ENCODE measurements at places on chromosomes 1 and 21.

DNA sequence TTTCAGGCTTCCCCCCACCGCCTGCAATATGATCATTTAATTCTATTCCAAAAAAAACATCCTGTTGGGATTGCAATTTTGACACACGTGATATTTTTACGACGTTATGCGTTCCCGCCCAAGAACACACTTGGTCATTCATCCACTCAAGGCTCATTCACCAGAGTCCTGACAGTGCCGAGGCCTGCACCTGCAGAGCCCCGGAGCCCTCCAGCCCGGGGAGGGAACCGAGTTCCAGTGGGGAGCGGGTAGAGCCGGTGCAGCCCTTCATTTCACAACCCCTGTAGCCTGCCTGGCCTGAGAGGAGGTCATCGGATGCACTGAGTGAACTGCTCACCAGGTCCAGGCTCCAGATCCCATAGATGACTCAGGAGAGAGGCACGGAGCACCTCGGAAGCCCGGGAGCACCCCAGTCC is 156.0 kb upstream of the BACE2 start:
- no peak for DNase-seq

DNA sequence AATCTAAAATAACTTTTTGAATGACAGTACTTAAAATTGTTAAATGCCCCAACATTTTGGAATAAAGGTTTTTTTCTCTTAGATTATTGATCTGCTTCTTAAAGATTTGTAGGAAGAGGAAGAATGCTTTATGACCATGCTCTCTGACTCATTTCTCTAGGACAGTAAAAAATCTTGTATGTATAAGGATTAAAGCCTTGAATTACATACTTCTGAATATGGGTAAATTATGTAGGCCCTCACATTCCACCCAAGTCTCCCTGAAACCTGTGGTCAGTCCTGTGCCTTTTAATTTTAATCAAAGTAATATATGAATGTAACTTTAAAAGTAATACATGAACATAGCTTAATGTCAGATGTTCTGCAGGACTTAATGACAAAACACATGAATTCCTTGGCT is 50.5 kb downstream of the ABCD3 start:
- DNase-seq: no peak

GRCh38 chr1:60894741-60895140 is 187.6 kb upstream of the NFIA start:
- no peak for DNase-seq

DNA sequence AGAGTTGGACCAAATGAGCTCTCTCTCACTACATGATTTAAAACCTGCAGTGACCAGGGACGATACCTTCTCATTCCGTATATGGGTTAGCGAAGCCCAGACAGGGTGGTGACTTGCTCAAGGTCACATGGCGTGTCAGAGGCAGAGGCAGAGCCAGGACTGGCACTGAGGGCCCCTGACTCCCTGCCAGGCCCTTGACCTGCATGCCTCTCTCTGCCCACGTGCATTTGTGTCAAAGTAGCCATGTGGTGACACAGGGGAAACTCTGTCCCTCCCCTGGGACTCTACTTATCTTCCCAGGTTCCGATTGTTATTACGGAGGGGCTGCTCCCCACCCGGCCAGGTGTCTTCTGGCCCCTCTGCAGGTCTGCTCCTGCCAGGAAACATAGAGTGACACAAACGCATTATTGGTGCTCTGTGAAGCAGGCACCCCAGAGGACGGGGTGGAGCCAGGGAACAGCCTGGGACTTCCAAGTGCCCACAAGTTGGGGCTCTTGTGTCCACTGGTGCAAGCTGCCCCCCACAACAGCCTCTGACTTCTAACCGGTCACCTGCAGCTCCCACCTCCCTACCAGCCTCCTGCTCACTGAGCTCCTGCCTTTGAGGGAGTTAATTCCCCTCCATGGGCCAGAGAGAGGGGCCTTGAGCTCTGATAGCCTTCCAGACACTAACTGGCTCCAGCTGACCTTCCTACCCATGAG is 7.3 kb upstream of the TINAGL1 start:
- no peak for DNase-seq

DNA sequence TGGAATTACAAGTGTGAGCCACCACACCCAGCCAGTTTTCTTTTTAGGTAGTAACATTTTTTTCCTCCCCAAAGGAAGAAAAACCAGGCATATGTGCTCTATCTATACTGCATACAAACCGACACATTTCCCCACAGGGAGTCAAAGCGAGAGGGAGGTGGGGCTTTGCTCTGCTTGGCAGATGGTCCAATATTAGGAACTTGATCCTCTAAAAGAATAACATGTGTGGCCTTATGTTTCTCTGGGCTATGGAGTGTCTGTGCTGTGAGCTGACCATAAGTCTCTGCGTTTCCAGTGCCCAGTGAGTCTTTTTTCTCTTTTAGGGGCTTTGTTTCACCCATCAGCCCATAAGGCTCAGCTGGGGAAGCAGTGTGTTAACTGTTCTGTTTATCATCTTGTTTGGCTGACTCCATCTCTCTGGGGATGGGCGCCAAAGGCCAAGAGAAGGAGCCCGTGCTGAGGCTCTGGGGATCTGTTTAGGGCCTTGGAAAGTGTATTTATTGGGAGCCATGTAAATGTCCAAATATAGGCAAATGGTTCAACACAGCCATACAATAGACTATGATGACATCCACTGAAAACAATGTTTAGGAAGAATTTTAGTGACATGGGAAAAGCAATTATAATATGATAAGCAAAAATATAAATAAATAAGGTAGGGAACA is 20.2 kb downstream of the LMOD1 start:
- DNase-seq: no peak

GRCh38 chr1:91798740-91799139 is 87.2 kb downstream of the TGFBR3 start:
- DNase-seq: no peak

DNA sequence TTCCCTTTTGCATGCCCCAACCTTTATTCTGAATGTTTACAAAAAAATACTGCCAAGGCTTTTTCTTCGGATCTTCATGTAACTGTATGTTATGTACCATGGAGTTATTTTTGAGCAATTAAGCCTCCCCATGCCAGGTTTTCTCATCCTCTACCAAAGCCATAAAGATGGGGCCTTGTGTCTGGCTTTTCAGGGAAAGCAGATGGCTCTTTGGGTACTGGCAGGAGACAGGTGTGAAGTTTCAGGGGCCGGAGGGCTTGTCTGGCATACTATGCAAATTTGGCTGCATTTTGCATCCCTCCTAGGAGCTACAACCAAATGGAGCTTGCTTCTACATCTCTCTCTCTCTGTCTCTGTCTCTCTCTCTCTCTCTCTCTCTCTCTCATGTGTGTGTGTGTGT is 28.1 kb upstream of the PLXNA2 start:
- DNase-seq: no peak

- DNase-seq: no peak
Observed at GRCh38 chr1:24136956-24137539, 5.9 kb downstream of the IL22RA1 start.

- DNase-seq: no peak
Observed at GRCh38 chr21:20010691-20011200, 987.5 kb upstream of the NCAM2 start.

DNA sequence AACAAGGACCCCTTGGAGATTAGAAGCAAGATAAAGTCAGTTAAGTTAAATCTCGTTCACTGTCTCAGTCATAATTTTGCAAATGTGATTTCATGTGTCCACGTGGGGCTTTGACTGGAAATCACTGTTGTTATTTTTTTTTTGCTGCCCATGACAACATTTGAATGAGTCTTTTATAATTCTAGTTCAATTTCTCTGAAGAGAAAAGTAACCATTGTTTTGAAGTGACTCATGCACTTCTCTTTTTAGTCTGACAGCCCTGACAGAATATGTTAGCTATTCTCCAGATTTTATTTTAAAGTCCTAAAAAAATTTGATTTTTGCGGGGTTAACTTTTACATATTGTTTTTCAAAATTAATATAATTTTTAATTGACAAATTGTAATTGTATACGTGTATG is 30.7 kb upstream of the NLRP3 start:
- peak; percentile 89 for DNase-seq

GRCh38 chr1:236659792-236660587 is 26.3 kb upstream of the ACTN2 start:
- DNase-seq: peak; percentile 2

GRCh38 chr1:182611787-182612186 is 7.6 kb upstream of the RGS16 start:
- no peak for DNase-seq

- peak; percentile 95 for DNase-seq
Observed at GRCh38 chr1:178542554-178543289, 29.8 kb downstream of the TEX35 start.

DNA sequence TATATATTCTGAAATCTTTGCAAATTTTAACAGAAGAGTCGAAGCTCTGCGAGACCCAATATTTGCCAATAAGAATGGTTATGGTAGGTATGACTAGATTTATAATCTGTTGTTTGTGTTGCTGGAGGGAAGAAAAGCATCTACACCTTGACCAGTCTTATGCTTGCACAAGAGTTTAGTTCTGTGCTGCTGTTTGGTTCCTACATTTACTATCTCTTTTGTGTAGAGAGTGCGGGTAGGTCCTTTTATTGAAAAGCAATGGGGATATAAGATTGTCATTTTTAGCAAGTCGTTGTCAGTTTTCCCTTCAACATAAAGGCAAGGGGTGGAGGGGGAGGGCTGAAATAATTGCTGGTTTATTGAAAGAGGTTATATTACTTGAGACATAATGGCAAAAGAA is 396 bp downstream of the ELAVL4 start:
- DNase-seq: no peak

- no peak for DNase-seq
Observed at GRCh38 chr21:46425571-46425970, 33.1 kb upstream of the DIP2A start.

- no peak for DNase-seq
Observed at GRCh38 chr1:3700631-3701030, 48.3 kb downstream of the TP73 start.

DNA sequence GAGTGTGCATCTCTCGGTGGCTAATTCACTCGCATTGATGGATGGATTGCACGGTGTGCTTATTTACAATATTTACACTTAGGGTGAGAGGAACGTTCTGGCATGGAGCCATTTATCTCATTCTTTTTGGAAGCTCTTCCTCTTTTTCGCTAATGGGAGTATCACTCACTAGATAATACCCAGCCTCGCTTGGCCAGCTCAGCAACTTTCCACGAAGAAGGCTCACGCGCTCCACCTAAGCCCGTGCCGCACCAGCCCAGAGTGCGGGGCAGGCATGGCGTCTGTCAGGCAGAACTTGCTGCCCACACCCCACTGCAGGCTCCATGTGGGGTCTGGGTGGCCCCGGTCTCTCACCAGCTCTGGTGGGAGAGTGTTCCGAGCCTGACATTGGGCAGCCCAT is 484.9 kb downstream of the NPHP4 start:
- DNase-seq: no peak

DNA sequence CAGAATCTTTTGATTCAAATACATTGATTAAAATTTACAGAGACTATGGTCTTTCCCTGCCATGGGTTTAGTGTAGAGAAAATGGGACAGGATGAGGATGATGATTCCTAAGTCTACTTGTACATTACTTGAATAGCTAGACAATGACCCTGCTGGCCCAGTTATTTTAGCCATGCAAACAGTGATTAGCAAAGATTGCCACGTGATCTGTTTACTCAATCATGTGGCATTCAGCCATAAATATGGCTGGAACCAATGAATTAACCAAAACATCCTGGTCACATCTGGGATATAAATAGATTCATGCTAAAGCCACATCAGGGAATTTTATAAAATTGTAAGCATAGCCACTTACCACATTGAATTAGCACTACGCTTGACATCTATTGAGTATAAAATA is 167.3 kb downstream of the PBX1 start:
- DNase-seq: no peak

DNA sequence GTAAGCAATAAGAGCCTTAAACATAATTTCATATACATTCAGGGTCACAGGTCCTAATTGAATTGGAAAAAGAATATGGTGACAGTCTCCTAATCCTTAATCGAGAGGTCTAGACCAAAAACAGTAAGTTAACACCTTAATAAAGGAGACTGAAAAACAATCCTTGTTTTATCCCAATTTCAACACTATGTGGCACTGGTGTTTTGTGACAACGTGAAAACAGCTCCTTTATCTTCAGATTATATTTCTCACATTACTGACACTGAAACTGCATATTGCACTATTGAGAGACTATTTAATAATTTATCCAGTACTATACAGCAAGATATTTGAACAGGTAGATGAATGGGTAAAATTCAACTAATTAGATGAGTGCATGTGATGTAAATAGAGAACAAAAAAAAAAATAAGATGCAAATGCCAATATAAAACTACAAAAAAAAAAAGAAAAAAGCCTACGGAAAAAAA is 34.1 kb downstream of the TP53BP2 start:
- peak; percentile 50 for DNase-seq

GRCh38 chr1:205179842-205180241 is 31.7 kb downstream of the DSTYK start:
- DNase-seq: no peak

DNA sequence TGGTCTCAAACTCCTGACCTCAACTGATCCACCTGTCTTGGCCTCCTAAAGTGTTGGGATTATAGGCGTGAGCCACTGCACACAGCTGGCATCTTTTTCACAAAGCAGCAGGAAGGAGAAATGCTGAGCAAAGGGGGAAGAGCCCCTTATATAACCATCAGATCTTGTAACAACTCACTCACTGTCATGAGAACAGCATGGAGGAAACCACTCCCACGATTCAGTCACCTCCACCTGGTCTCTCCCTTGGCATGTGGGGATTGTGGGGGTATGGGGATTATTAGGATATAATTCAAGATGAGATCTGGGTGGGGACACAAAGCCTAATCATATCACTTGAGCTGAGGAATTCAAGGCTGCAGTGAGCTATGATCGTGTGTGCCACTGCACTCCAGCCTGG is 3.0 kb upstream of the MFSD2A start:
- peak; percentile 40 for DNase-seq

GRCh38 chr1:165173818-165174217 is 182.7 kb downstream of the LMX1A start:
- no peak for DNase-seq

GRCh38 chr1:6743189-6744101 is 41.8 kb upstream of the CAMTA1 start:
- peak; percentile 91 for DNase-seq

DNA sequence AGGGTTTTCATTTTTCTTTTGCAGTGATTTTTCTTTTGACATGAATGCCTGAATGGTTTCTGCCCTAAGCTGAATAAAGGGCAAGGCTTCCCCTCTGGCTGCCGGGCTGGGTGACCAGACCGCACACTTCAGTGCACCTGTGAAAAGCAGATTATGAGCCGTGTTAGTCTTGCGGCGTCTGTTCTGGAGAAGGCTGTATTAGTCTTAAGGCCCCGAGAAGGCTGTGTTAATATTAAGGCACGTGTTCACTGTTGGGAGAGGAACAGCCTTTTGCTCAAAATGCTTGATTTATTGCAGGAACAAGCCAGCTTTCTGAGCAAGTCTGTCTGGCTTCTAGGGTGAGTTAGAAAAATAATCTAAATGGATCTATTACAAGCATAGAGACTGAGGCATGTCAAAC is 54.7 kb upstream of the DNAH14 start:
- no peak for DNase-seq

DNA sequence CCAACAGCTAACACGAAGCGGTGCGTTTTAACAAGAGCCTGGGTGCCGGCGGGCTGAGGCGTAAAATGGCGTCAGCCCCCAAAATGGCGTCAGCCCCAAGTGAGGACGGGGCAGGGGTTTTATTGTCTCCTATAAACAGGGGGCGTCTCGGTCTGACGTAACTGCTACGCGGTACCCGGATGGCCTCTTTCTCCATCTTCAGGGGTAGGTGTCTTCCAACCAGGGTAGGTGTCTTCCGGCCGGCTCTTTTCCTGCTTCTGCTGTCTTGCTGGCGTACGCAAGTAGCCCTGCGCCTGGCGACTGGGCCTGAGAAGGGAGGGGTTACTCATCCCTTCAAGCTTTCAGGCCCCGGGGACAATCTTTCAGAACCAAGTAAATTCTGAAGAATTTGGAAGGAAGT is 45.3 kb downstream of the LGR6 start:
- no peak for DNase-seq
